ENCODE measurements at places on chromosomes 12 and 14. TPM values are rescaled to one million over a fixed set of nuclear protein-coding genes. Genes with fewer than 3 reads are reported as not detected.

SCARB1 gene
- total RNA-seq = 66.6 TPM

CCDC198 gene
- not detected for total RNA-seq

HAL gene
- not detected for total RNA-seq

CARMIL3 gene
- not detected for total RNA-seq

FAM222A gene
- total RNA-seq = 0.71 TPM

KRT2 gene
- total RNA-seq = not detected

NGB gene
- not detected for total RNA-seq

PZP gene
- not detected for total RNA-seq

IL22 gene
- total RNA-seq = not detected

SINHCAF gene
- total RNA-seq = 16.4 TPM

TAS2R42 gene
- total RNA-seq = not detected

ITGA7 gene
- total RNA-seq = 1.2 TPM

OR4K2 gene
- total RNA-seq = not detected

MPHOSPH9 gene
- total RNA-seq = 34.6 TPM

Measured in myometrial cell (primary cell).